ENCODE measurements at places on chromosomes 4 and X. TPM values are rescaled to one million over a fixed set of nuclear protein-coding genes. Genes with fewer than 3 reads are reported as not detected.

GRCh38 chrX:21374163-21374993, at the start of gene CNKSR2:
TSS of gene CNKSR2 (plus strand) at chrX:21374418. CDS start at chrX:21374898, 480 bp downstream.
- DNase-seq, result no peak

- DNase-seq, result no peak
These were observed 111.7 kb upstream of the RPS6KA3 start for GRCh38 chrX:20378233-20378920.

DNA sequence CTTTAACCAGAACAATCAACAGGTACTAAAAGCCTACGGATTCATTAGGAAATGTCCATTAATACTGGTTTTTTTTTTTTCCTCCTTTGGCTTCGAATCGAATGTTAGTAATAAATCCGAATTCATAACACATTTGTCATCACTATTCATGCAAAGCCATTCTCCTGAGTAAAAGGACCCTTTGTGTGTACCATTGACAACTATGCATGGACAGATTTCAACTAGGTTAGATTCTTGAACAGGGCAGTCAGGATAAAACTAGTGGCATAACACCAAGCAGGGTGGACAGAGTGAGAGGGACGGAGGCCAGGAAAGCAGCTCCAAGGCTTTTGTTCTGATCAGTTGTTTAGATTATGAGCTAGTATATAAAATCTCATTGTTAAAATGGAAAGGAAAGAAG, 1722.0 kb upstream of the TENM3 start:
- no peak for DNase-seq

DNA sequence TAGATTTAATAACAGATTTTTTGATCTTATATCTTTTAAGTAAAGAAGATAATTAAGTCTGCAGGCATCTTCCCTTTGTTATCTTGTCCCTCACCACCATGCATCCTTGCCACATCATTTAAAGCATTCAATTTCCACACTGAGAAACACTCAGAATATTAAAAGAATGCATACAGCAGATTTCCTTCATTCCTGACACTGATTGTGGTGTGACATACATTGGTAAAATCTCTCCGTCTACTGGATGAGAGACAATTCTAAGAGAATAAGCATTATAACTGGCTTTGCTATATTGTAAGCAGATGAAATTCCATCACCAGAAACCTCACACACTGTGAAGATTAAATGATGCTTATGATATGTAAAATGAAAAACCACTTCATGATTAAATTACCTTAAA, 97.4 kb upstream of the TRPC5OS start:
- no peak for DNase-seq

- DNase-seq, result no peak
These were observed 336.9 kb upstream of the TRAM1L1 start for GRCh38 chr4:117422297-117422696.

GRCh38 chr4:128591482-128591881, 218.0 kb upstream of the JADE1 start:
- DNase-seq, result peak; percentile 43

The SPANXA2 gene
- not detected for total RNA-seq

The TAF7L gene
- total RNA-seq, result not detected

The TLL1 gene
- total RNA-seq, result 1.2 TPM

The PCDH18 gene
- 23.7 TPM for total RNA-seq

The FATE1 gene
- total RNA-seq, result 0.52 TPM

Data from mucosa of gallbladder (tissue), 1 donor.